Endothelial cell (in vitro differentiated cells): ENCODE measurements at places on chromosomes 6 and 20. TPM values are rescaled to one million over a fixed set of nuclear protein-coding genes. Genes with fewer than 3 reads are reported as not detected.

The ZNF831 gene
- total RNA-seq: 0.56 TPM

- DNase-seq: no peak
These were observed 56.0 kb downstream of the SLC24A3 start for GRCh38 chr20:19268426-19268825.

- no peak for DNase-seq
These were observed 136.1 kb downstream of the TFAP2A start for GRCh38 chr6:10278746-10279145.

The HLA-DPB1 gene
- total RNA-seq: 14.4 TPM

DNA sequence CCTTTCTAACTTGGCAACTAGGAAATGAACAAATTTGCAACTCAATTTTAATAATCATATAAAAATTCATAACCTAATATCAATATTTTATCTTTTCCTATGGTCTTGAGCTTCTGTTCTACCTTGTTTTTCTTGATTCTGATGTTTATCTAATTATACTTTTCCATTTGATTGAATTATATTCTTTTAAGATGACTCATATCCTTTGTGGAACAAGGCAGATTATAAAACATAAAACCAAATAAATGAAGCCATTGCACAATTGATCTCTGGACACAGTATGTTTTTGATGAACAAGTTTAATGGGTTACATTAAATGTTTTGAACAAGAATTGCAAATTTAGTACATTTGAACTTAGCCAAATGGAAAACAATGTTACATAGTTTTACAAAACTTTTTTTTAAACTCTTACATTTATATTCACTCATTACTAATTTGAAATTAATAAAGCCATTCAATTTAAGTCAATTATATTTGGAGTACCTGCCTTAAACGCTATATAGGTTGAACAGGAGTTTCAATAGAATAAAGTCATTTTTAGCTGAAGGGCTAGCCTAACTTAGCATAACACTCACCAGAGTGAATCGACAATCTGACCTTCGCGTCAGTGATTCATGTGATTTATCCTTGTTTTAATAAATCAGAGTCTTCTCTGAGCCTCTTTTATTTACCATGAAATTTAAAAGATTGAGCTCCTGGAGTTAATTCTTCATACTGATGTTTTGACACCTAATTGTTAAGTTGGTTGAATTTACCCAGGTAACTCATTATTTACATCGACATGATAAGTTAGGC lies 3.8 kb downstream of the NCOA7 start:
- DNase-seq: no peak
